ENCODE measurements at places on chromosomes 6 and 20.

DNA sequence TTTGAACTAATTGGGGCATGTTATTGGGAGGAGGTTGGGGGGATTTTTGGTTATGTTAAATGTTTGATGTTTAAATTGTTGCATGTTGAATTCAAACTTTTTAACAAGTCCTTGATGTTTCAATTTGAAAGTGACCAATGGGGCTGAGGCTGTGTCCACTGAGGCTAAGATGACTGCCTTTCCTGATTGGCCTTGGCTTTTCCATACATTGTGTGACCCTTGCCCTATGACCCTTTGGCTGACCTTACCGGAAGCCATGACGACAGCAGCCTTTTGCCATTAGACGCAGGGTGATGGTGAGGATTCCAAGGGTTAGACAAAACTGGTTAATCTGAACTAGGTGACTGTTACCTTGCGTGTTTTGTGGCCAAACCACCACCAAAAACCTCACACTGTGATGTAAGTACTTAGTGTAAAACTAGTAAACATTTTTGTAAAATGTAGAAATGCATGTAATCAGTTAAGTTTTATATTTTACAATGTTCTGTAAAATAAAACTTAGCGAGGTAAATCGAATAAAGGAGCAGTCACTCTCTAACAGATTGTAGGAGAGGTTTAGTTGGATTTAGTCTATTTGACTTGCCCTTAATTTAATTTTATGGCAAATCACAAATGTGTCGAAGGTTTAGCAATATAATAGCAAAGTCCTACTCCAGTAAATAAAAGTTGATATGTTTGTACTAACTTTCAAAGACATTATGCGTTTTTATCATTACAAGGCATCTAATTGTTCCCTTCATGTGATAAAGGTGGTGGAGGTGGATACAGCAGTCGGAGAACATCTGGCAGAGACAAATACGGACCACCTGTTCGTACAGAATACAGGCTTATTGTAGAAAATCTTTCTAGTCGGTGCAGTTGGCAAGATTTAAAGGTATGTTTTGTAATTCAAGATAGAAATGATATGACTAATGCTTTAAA is 1.6 kb downstream of the SRSF6 start:
- DNase-seq, result no peak

DNA sequence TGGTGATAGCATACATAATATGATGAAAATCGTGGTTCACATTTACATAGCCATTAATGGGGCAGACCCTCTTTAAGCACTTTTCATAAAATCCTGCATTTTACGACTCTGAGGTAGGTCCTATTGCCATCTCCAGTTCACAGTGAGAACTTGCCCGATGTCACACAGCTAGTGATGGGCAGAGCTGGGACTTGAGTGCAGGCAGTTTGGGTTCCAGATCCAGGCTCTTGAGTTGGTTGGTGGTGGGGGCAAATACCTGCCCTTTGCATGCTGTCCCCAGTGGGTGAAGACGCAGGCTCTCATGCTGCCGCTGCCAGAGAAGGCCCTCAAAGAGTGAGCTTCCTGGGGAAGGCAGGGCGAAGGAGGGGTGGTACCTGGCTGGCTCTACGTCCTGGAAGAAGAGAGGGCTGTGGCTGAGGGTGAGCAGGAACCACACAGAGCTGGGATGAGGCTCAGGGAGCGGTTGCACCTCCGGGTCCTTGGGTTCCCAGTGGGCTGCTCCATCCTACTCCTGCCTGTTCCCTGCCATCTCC is 6.1 kb upstream of the BAK1 start:
- DNase-seq, result no peak

DNA sequence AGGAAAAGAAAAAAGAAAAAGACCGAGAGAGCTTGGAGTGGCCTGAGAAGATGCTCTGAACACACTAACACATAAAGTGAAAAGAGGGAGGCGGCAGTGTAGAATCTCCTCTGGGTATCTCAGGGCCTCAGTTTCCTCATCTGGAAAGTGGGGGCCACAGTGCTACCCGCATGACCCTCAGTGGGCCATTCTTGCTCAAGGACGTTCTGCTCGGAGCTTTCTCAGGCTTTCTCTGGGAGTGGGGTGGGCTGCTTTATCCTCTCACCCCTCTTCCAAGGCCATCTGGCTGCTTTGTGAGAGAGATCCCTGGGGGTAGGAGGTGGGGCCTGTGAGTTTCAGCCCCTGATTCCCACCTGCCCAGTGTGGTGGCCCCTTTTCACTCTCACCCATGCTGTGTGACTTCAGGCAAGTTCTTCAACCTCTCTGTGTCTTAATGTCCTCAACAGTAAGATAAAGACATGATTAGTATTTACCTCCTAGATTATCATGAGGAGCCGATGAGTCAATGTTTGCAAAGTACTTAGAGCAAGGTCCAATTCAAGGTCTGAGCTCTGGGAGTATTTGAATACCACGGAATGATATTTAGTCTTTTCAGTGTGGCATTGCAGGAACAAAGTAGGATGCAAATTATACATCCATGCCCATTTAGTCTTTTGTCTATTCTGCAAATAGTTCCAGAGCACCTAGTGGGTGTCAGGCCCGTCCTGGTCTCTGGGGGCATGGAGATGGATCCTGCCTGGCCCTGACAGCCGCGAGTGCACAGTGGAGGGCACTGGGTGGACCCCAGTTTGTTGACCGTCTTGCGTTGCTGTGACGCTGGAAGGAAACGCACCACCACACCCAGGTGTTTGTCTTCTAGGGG is 34.3 kb downstream of the SRC start:
- DNase-seq, result peak; percentile 68

DNA sequence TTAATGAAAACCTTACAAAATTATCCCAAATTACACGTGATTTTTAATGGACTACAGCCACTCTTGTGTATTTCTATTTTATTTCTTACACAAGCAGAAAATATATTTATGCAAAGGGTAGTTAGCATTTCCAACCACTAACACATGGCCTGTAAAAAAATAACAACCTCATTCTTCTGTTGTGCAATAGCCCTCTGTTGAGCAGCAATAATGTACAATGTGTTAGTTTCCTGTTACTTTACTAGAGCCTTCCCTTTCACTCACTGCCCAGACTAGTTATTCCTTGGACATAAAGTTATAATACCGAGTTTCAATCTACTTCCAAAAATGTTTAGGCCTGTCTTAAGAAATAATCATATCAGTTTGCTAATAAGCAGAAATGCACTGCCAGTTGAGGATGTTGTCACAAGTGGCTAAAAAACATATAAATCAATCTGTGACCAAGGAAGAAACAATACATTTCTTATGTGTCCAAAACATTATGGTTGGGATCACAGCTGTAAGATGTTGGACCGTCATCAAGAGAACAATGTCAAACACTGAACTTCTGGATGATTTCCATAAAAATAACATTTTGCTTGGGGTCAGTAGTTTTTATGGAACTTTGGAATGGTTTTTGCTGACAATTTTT is 73.6 kb upstream of the RNF146 start:
- DNase-seq, result no peak

DNA sequence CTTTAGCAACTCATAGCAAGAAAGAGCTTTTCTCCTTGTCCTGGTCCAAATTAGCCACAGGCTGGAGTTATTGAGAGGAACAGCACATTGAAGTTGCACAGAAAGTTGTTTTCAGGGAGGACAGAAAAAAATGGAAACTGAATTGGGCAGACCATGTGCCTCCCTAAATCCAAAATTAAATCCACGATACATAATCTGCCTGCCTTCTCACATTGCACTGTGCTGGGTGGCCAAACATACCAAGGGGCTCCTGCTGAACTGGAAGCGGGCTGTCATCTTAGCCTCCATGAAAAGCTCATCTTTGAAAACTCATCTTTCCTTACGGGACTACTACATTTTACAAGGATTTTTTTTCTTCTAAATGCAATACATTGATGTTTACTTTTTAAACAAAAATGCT is 59.9 kb downstream of the TNFAIP3 start:
- DNase-seq, result no peak

DNA sequence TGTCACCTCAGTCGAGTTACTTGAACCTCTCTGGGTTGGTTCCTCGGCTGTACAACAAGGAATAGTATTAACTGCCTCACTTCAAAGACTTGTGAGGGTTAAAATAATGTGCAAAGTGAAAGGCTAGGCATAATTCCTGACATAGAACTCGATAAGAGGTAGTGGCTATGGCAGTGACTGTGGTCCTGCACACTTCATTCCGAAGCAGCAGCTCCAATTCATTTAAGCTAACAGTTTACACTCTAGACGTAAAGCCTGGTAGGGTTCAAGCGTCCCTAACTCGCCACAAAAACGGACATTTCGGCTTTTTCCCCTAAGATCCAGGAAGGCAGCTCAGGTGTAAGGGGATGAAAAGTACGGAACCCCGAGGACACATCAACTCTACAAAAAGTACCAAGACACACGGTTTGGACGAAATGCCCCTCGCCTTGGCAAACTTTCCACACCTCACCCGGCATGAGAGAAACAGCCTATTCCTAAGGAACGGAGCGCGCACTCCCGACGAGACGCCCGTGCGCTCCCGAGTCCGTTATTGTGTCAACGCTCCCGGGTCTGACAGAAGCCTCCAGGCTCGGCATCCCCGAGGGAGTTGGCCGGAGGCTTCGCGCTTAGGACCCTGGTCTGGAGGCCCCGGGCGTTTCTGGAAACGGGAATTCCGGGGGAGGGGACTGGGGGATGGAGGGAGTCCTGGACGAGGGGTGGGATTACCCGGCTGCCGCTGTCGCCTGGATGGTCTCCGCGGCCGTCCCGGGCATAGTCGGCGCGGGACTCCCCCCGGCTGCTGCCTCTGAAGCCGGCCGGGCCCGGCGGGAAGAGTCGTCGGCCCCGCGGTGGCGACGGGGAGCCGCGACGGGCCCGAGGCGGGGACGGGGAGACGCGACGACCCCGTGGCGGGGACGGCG is 937 bp downstream of the ZNF318 start:
- DNase-seq, result peak; percentile 78

DNA sequence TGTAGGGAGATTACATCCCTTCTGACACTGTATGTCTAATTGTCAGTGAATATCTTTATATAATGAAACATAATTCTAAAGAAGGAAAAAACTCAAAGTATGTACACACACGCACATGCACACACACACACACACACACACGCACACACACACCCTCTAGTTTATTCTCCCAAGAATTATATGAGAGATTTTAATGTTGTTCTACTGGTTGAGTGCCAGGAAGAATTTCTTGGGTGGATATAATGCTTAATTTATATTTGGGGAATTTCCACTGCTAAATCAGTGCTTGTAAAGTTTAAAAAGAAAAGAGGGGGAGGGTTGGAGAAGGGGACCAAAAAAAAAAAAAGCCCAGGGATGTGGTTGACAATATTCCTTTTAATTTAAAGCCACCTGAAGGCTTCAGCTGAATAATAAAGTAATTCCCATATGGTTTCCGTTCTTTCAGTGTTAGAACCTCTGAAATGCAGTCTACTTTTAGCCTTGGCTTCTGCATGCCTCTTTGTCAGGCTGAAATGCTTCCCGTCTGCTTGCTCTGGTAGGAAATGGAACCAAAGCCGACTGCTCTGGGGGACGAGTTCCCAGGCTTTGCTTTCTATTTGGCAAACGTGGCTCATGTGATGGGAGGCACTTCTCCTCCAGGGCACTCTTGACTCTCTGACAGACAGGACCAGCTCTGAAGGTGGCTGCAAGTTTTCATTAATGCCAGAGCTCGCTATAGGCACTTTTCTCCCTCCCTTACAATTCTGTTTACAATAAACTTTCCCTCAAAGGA is 225.4 kb downstream of the PRL start:
- peak; percentile 48 for DNase-seq

DNA sequence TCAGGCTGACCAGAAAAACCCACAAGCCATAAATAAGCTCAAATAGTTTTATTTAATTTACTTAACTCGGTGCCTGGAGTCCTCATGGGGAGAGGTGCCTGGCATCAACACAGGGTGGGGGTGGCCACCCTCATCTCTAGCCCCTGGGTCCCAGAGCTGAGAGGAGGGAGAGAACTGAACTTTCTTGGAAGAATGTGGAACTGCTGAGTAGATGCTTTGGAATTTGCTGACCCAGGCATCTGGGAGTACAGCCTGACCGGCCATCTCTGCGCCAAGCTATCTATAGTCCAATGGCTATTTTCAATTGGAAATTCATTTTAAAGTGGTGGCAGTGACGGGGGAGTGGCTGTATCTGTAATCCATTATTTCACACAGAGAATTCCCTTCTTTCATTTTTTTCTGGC is 104.8 kb downstream of the CDH26 start:
- peak; percentile 31 for DNase-seq

GRCh38 chr6:160507420-160507819 is 156.7 kb downstream of the LPA start:
- no peak for DNase-seq
